Effector memory CD8-positive, alpha-beta T cell (primary cell): ENCODE measurements at places on chromosomes 16 and 17.

DNA sequence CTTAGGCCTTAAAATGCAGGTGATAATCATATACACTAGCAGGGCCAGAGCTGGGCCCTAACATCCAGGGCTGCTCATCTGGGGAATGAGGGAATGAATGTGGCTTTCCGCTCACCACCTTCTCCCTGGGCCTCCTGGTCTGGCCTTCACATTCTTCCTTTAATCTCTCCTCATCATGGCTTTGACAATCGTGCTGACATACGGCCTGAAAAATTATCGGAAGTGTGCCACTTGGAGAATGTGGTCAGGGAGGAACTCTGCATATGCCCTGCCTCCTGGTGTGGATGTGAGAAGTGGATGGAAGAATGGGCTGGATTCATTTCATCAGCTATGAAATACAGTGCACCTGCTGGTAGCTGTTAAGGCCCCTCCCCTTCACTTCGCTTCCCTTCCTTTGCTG lies 2.4 kb downstream of the WSCD1 start:
- no peak for DNase-seq

GRCh38 chr17:8949061-8949661 lies 16.3 kb downstream of the PIK3R5 start:
- DNase-seq, result no peak

- DNase-seq, result no peak
Measured at GRCh38 chr17:19391432-19391831, 4.4 kb upstream of the MFAP4 start.

GRCh38 chr17:28906276-28906675 lies 3.4 kb upstream of the DHRS13 start:
- no peak for DNase-seq

- no peak for DNase-seq
Measured at GRCh38 chr17:58092797-58093385, 9.7 kb downstream of the DYNLL2 start.
